ENCODE measurements at places on chromosomes 6 and 20.

GRCh38 chr20:1860446-1860845 is 34.8 kb upstream of the SIRPA start:
- DNase-seq: no peak

GRCh38 chr6:6734479-6735465 is 146.3 kb downstream of the LY86 start:
- no peak for DNase-seq

GRCh38 chr6:44837741-44838140 is 450.2 kb downstream of the CDC5L start:
- no peak for DNase-seq

DNA sequence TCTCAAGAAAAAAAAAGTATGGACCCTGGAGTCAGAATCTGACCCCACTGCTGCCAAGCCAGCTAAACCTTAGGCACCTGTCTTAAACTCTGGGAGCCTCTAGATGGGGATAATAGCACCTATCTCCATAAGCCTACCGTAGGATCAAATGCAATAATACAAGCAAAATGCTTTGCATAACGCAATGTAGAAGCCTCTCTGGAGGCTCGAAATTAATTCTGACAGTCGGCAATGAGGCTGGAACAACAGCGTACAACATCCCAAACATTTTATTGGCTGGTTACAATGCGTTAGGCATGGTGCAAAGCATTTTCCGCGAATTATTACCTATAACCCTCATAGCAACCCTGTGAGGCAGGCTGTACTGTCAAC is 521 bp downstream of the CDK5RAP1 start:
- DNase-seq: no peak

DNA sequence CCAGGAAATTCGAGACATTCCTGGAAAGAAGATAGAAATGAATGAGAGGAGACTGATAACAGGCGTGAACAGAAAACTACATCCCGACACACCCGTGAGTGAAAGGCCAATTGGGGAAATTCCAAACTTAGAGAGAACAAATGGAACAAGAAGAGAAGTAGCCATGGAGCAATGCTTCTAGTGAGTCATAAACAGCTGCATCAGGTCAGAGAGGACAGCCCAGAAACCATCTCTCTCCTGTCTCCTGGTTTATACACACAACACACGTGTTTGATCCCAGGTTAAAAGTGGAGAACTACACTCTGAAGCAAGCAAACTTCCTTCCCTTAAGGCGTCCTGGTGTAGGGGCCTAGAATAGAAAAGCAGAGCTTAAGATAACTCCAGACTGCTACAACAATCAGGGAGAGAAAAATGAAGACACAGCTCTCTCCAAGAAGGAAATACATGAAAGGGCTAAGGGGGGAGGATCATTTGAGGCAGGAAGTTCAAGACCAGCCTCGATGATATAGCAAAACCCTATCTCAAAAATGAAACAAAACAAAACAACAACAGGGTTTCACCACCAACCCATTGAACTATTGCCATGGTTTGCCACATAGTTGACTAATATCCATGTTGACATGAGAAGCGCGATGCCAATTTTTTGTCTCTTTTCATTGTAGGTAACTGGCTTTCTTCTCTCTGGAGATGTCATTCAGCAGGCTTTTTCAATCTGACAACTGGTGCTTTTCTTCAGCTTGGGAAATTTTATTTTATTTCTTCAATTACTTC is 26.9 kb downstream of the NRN1 start:
- no peak for DNase-seq

GRCh38 chr20:48180024-48180423 is 394.7 kb upstream of the SULF2 start:
- no peak for DNase-seq

- DNase-seq: no peak
Observed at GRCh38 chr6:109006818-109007217, 87.8 kb downstream of the SESN1 start.

DNA sequence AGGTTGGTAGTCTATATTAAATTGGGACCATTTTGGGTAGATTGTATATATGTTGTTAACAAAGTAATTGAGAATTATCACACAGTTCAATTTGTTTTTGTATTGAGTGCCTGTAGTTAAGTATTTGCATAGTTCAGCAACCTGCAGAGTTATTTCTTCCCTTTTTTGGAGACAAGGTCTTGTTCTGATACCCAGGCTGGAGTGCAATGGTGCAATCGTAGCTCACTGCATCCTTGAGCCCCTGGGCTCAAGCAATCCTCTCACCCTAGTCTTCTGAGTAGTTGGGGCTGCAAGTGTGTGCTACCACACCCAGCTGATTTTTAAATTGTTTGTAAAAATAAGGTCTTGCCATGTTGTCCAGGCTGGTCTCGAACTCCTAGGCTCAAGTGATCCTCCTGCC is 250.5 kb downstream of the UTRN start:
- no peak for DNase-seq

DNA sequence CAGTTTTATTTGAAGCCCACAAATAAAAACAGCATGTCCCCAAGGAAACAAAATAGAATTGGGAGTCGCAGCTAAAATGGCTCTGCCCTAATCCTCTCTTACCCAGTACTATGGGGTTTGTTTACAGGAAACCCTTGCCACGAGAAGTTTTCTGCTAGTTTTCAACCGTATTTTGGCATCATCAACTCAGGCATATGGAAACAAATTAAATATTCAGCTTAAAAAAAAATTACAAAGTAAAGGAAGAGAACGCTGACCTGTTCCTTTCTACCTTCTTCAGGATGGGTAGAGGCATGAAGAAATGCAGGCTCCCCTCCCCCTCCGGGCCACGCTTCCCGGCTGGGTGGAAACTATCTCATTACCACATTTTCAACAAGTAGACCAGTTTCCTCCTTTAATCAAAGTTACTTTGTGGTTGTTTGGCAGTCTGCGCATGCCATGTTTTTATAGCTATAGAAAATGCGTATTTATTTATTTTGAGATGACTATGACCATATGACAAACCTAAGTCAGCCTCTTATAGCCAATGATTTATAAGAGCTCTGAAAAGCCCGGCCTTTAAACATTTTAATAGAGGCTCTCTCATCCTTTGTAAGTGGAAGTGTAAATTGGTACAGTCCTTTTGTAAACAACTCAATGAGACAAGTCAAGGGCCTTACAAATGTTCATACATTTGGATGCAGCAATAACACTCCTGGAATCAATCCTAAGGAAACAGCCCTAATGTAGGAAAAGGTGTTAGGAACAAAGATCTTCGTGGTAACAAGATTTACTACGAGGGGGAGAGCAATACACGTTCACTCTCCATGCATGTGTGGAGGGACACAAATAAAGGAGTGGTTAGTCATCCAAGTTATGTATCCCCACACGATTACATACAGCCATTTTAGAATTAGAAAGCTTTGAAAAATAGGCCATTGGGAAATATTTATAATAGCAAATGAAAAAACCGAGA is 16.1 kb upstream of the ZNF217 start:
- DNase-seq: peak; percentile 64

GRCh38 chr6:158604048-158604406 is 40.5 kb downstream of the DYNLT1 start:
- no peak for DNase-seq

Data from effector CD4-positive, alpha-beta T cell (primary cell).